ENCODE measurements at places on chromosomes 5 and 9. TPM values are rescaled to one million over a fixed set of nuclear protein-coding genes. Genes with fewer than 3 reads are reported as not detected.
A peak's percentile ranks its signal among the peaks of the same experiment; 100 is the strongest.

GDA gene
- 1.8 TPM for total RNA-seq

FOXD4L5 gene
- 0.13 TPM for total RNA-seq

ZFP37 gene
- total RNA-seq = 0.79 TPM

BASP1 gene
- 78.7 TPM for total RNA-seq

BTNL8 gene
- total RNA-seq = not detected

CATSPER3 gene
- total RNA-seq = under 0.01 TPM

CCIN gene
- total RNA-seq = not detected

CCDC192 gene
- total RNA-seq = not detected

DNA sequence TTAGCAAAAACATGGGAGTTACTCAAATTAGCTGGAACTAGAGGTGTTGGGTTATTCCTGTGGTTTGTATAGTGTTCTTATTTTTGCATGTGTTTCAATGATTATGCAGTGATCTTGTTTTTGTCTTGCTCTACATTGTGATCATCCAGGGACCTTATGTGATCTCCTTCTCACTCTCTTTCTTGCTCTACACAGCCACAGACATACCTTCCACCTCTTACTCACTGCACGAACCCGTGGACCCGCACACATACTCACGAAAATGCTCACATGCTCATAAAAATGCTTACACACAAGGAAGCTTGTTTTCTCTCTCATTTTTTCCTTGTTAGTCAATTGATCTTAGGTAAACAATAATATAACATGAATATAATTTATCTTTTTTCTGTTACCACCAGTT is 187.1 kb downstream of the KDM4C start:
- DNase-seq = peak; percentile 10

DNA sequence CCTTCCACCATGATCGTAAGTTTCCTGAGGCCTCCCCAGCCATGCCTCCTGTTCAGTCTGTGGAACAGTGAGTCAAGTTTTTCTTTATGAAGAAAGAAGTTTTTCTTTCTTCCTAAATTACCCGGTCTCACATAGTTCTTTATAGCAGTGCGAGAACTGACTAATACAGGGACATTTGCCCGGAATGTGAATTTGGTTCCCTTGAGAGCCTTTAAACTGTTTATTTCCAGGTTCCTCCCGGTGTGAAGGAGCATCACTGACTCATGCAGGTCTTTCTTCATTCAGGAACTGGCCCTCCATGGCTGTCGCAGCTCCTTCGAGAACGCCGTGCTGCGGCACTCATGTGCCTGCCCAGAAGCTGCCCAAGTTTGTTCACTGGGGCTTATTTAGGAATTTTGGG is 87.7 kb downstream of the PTCH1 start:
- no peak for DNase-seq

DNA sequence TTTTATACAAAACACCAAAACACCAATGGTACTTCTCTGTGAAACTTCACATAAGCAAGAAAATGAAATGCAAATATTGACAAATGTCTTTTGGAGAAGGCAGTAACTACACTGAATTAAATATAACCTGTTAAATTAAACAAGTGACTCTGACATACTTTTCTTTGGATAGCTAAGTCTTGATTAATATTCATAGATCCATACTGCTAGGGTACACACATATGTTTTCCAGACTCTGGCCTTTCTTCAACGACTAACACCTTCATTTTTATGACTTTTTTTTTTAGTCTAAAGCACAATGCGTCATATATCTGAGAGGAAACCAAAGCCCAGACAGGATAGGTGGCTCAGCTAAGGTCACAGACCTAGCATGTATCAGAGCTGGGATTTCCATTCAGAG is 263.7 kb downstream of the TENT4A start:
- DNase-seq = no peak

- DNase-seq = no peak
These were observed 933 bp downstream of the NEK6 start for GRCh38 chr9:124258607-124259157.

DNA sequence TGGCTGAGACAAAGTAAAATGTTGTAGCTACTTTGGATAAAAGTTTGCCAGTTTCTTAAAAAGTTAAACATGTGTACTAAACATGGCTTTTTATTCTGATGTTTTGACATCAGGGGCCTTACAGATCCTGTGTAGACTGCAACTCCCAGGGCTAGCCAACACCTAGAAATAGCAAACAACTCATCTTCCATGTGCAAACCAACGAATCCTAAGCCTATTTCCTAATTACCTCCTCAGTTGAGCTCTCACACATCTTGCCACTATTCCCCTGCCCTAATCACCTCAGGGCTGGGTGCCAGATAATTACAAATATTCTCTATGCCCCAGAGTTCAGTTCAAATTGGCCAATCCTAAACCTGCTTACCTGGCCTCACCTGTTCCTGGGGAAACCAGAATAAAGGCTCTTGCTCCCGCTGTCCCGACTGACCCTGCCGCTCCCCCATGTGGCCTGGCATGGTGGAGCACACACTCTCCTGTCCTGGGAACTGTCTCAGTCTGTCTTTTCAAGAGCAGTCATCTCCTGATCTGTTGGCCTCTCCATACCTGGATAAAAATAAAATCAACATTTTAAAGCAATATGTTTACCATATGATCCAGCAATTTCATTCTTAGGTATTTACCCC is 37.1 kb upstream of the FAM169A start:
- peak; percentile 82 for DNase-seq

GRCh38 chr5:122385286-122385685 is 73.2 kb downstream of the SNCAIP start:
- DNase-seq = no peak

GRCh38 chr5:138824516-138824915 is 50.6 kb downstream of the LRRTM2 start:
- DNase-seq = no peak

GRCh38 chr5:19532936-19533335 is 455.1 kb downstream of the CDH18 start:
- no peak for DNase-seq

- DNase-seq = peak; percentile 82
These were observed 122.9 kb upstream of the TAF11L2 start for GRCh38 chr5:17374973-17375742.

- no peak for DNase-seq
These were observed 16.9 kb upstream of the FBP1 start for GRCh38 chr9:94656200-94656599.

- no peak for DNase-seq
These were observed 350.4 kb downstream of the PDE4D start for GRCh38 chr5:59542851-59543820.

GRCh38 chr9:115495052-115495635 is 377.2 kb upstream of the TNC start:
- peak; percentile 79 for DNase-seq

DNA sequence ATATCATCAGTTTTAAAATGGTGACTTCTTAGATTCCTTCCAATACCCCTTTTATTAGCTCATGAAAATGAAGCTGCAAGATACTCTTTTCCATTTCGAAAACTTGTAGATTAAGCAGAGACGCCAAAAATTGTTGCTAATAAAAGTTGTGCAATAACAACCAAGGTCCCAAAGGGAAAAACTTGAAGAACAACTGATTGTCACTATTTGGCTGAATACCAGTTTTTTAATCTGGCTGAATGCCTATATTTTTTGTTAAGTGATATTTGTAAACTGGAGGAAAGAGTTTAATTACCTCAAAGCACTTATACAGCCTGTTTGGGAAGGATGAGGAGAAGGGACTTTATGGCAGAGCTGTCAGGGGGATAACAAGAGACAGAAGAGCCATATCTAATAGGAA is 14.6 kb downstream of the C5orf58 start:
- no peak for DNase-seq

- no peak for DNase-seq
These were observed 85.3 kb upstream of the COX7C start for GRCh38 chr5:86532429-86532828.

DNA sequence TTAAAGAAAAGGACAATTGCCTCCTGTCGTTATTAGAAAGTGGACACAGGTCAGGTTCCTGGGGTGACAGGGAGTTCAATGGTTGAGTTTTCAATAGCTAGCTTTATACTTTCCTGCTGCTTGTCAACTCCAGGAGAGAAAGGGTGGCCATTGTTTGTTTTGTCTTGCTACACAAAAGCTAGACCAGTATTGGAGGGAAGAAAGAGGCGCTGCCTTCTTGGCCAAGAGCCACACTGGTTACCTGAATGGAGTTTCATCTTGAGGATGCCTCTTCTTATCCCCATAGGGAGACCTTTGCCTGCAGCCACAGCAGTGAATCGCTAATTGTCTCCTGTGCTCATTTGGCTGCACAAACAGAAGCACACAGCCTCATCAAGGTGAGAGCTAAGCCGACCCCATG is 279.4 kb upstream of the GRIA1 start:
- DNase-seq = no peak

- no peak for DNase-seq
These were observed 417.3 kb downstream of the RAB3C start for GRCh38 chr5:59000211-59000610.

- no peak for DNase-seq
These were observed 63.3 kb downstream of the SEMA4D start for GRCh38 chr9:89434636-89435035.

- DNase-seq = peak; percentile 57
These were observed 3.7 kb upstream of the STXBP1 start for GRCh38 chr9:127608104-127608966.

GRCh38 chr9:72038408-72038807 is 22.0 kb downstream of the C9orf57 start:
- peak; percentile 79 for DNase-seq

- DNase-seq = peak; percentile 69
These were observed 82.7 kb downstream of the DOCK8 start for GRCh38 chr9:297104-297972.

DNA sequence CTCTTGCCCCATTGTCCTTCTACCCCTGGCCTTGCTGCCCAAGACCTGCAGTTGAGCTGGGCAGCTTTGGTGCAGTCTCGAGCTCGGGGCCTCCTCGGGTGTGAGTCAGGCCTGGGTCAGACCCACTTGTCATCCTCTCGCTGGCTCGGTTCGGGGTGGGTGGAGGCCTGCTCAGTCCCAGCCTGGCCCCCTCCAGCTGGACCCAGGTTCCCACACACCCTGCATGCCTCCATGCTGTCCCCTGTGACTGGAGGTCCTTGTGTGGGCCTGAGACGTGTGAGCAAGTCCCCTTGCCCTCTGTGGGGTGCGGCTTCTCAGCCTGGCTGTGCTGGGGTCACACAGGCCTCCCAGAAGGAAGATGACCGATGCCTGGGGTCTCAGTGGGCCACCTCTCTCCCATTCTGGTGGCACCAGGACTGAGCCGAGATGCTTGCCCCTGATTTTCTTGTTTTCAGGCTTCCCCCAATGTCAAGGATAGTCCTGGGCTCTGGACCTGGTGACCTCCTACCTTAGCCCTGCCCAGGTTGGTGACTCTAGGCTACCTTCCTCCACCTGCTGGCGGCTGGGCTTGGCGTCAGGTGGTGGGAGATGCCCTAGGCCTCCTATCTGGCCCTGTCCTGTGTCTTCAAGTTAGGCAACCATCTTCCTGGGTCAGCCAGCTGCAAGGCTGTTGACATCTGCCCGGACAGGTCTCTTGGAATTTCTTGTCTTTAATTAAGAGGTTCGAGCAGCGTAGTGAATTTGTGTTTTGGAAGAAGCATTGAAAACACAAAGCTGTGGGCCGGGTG is 15.1 kb downstream of the WNK2 start:
- no peak for DNase-seq

DNA sequence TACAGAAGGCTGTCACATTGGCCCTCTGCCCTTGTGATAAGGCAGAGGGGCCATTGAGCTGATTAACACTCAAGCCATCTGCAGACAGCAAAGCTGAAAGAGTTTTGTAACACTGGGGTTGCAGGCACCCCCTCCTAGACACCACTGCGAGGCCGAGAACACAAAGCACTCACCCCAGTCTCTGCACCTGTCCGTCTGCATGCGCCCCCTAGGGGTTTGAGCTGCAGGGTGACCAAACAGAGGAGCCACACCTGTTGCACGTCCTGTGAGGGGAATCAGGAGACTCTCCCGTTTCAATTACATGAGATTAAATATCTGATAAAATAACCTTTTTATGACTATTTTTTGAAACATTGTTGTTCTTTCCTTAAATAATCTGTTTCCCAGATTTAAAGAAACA is 1180.4 kb downstream of the CDH9 start:
- DNase-seq = no peak

GRCh38 chr9:136050701-136051452 is 44.2 kb downstream of the NACC2 start:
- peak; percentile 47 for DNase-seq

GRCh38 chr5:79938468-79938867 is 52.6 kb downstream of the MTX3 start:
- DNase-seq = peak; percentile 94

- DNase-seq = no peak
These were observed 18.2 kb downstream of the TENT2 start for GRCh38 chr5:79630444-79630843.

DNA sequence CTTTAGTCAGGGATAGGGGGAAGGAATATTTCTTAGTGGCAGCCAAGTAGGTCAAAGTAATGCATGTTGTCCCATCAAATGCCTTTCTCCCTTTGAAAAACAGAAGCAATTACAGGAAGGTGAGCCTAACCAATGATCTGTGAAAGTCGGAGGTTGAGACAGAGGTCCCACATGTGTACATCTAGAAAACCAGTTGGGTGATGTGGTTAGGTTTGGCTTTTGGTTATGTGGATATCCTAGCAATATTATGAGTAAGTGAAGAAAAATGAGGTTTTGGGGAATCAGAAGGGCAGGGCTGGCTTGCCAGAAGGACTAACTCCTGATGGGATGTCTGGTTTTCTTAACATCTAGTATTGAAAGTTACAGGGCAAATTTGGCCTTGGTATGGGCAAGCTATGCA is 63.4 kb upstream of the PALM2AKAP2 start:
- no peak for DNase-seq

DNA sequence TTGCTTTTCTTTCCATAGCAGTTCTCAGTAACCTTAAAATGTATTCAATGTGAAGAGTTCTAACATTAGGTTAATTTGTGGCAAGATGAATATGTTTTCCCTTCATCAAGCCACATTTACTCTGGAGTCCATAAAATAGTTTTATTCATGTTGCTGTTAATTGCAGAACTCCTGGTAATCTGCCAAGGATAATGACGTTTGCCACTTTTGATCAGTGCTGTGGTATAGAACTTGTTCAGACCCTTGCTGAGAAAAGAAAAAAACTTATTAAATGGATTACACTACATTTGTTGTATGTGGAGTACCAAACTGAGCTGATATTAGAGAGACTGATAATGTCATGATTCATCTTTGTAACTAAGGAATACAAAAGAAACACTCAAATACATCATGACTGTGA is 212.4 kb upstream of the DMAC1 start:
- DNase-seq = no peak

- DNase-seq = no peak
These were observed 515.9 kb upstream of the PAPPA start for GRCh38 chr9:115637661-115638060.

- DNase-seq = no peak
These were observed 99.6 kb downstream of the FANCC start for GRCh38 chr9:95217936-95218335.

DNA sequence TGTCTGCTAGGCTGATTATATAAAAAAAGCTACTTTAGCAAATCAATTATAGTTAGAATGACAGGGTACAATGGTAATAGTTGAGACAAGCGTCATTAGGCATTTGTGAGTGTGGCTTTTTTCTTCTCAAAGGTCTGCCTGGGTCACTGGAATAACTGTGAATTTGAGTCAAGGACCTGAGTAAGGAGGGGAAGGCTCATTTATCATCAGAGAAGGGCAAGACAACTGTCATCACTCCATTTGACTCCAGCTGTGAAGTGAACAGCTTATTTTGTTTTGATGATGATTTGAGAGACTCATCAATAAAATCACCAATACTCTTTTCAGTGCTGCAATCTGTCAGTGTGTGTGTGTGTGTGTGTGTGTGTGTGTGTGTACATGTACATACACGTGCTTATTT is 118.6 kb downstream of the MAT2B start:
- DNase-seq = no peak

- DNase-seq = peak; percentile 55
These were observed 80.0 kb upstream of the TUT7 start for GRCh38 chr9:86434039-86434726.

- DNase-seq = no peak
These were observed 431.1 kb downstream of the PRELID2 start for GRCh38 chr5:145403992-145404391.

Measured in bronchial epithelial cell (primary cell).